Stimulated activated CD8-positive, alpha-beta memory T cell treated with anti-CD3 and anti-CD28 coated beads, Interleukin-15, amount 100 ng/mL, for 4 hours (primary cell): ENCODE measurements at places on chromosomes 2 and 18.

DNA sequence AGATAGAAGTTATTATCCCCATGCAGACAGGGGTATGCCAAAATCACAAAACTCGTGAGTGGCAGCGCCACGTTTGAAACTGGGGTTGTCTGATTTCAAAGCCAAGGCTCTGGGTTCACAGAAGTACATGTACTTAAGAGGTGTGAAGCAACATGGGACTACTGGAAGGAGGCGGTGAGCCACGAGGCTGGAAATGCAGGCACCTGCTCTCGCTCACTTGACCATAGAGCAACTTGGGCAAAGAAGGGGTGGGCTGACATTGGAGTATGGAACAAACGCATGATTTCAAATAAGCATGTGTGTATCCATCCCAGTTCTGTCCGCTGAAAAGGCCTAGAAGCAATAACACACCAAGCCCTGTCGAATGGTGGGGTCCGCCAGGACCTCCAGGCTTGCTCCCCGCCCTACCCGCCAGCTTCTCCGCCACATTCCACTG is 593 bp upstream of the ACTR2 start:
- no peak for DNase-seq

GRCh38 chr2:81007104-81007503 is 702.6 kb upstream of the LRRTM1 start:
- DNase-seq, result no peak

DNA sequence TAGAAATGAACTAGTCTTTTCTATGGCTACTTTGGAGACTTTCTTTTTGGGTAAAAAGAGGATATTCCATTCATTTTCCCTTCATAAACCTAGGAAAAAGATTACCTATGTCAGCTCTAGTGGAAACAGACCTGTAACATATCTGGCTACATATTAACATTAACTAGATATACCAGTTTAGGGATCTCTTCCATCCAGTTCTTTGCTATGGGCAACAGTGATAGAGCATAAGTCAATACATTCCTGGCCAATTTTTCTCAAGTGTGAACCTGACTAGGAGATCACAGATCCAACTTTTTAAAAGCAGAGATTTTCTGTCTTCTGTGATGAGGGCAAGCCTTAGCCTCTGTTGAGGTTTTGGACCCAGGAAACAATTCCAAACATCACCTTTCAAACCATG is 34.5 kb downstream of the PLEKHM3 start:
- DNase-seq, result no peak

GRCh38 chr2:234305846-234306245 is 191.0 kb downstream of the ARL4C start:
- DNase-seq, result no peak

GRCh38 chr2:193141-193671 is 70.6 kb downstream of the SH3YL1 start:
- peak; percentile 34 for DNase-seq

DNA sequence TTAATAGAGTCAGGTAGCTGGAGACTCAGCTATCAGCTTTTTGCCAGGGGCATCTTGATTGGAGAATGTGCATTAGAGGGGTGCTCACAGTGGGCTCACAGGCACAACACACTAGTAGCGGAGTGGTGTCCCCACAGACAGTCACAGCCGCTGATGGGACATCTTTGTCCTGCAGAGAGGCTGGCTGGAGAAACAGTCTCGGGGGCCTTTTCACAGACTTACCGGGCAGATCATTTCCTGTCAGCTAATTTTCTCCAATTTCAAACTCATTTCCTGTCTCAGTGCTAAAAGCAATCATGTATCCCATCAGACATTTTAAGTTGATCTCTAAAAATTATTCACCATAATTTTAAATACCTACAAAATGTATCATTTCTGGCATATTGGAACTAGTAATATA is 562.6 kb downstream of the DCDC2C start:
- no peak for DNase-seq

DNA sequence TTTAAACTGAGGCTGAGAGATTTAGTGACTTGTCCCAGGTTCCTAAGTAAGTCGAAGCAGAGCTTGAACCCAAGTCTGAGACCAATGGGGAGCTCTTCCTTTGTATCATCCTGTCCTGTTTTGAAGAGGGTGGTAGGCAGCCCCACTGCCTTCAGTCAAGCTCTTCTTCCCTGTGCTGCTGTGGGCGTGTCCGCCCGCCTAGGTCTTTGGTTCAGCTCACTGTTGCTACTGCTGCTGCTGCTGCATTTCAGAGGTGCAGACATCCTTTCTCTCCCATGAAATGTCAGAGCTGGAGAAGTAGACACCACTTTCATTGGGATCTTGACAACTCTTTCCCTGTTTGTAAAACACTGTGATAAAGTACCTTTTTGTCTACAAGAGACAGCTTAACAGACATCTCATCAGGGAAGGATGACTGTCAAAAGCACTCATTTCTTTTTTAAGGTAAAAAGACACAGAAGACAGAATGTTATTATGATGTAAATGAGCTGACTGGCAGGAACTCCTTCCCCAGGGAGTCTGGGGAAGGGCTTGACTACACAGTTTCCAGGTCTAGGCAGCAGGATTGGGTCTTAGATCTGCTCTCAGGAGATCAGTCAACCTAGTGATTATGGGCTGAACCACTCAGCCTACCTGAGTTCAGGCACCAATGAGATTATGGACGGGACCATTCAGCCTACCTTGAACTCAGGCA is 91.7 kb upstream of the TRIB2 start:
- DNase-seq, result no peak

GRCh38 chr2:109526442-109526970 is 87.3 kb downstream of the SEPTIN10 start:
- DNase-seq, result no peak

GRCh38 chr18:64407606-64408005 is 258.7 kb upstream of the LINC00305 start:
- no peak for DNase-seq

DNA sequence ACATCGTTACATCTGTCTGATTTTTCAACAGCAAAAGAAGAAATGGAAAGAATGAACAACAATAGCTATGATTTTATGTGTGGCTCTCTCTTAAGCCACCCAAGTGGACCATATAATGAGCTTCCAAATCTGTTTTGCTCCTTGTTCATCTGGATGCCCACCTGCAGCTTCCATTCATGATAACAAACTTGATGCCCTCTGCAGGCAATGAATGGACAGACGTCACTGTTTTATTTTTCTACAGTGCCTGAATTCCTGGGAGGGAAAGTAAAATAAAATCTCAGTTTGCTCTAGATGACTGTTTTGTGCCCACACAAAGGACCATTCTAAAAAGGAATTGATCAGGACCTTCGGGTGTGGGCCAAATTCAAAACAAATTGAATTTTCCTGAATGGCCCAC is 5.0 kb downstream of the MREG start:
- DNase-seq, result no peak

GRCh38 chr2:85628658-85629057 is 12.7 kb downstream of the USP39 start:
- DNase-seq, result no peak

GRCh38 chr2:150856596-150857281 is 369.3 kb upstream of the RND3 start:
- no peak for DNase-seq

- no peak for DNase-seq
Observed at GRCh38 chr18:79518028-79518682, 122.4 kb downstream of the NFATC1 start.

- DNase-seq, result no peak
Observed at GRCh38 chr2:167814881-167815718, 432.3 kb downstream of the STK39 start.

- no peak for DNase-seq
Observed at GRCh38 chr18:55269622-55270021, 310.4 kb upstream of the CCDC68 start.

- no peak for DNase-seq
Observed at GRCh38 chr18:50011813-50012435, 183.0 kb downstream of the MYO5B start.

GRCh38 chr2:867296-867695 is 83.4 kb upstream of the SNTG2 start:
- no peak for DNase-seq

- no peak for DNase-seq
Observed at GRCh38 chr2:24490181-24490689, 819 bp upstream of the NCOA1 start.

DNA sequence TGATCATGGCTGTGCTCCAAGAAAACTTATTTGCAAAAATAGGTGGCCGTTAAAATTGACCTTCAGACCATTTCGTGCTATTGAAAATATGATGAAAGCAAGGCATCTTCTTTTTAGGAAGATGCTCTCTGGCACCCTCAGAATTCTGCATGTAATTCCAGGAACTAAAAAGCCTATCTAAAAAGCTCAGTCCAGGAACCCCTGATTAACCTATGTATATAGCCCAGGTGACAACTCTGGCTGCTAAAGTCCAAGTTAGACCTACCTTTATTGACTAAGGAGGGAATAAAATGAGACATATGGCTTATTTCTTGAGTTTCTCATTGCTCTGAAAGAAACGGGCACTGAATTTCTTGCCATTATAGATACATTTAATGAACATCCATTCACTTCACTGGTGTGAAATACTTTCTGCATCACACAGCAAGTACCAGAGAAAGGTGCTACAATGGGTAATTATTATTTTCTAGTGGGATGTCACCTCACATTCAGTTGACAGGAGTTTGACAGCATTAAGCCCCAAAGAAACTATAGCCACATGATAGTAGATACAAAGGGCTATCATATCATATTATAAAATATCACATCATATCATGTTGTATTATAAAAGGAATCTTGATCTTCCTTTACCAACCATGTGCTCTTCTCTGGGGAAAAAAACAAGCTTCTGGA is 83.8 kb downstream of the EPHA4 start:
- no peak for DNase-seq

DNA sequence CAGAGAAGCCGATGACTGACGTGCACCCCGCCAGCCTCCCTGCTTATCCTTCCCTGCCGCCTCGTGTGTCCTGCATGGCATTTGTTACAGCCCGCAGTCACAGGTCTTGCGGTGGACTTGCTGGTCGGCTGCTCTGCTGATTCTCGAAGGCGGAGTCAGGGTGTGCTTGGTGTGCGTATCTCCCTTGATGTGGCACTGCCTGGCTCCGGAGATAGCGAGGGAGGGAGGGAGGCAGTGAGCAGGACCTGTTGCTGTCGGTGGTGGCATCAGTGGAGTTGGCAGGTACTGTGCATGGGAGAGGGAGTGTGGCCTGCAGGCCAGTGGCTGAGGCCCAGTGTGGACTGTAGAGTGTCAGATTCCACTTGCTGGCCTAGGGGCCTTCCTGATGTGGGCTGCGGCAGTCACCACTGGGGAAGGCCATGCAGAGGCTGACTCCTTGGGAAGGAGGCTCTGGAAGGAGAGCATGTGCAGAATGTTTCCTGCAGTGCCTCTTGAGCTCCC is 198.9 kb downstream of the AGAP1 start:
- no peak for DNase-seq

GRCh38 chr2:218272531-218273212 is 2.4 kb downstream of the PNKD start:
- peak; percentile 46 for DNase-seq

- DNase-seq, result no peak
Observed at GRCh38 chr18:33906046-33906445, 318.7 kb downstream of the NOL4 start.

- no peak for DNase-seq
Observed at GRCh38 chr18:78696698-78697435, 282.8 kb upstream of the SALL3 start.

DNA sequence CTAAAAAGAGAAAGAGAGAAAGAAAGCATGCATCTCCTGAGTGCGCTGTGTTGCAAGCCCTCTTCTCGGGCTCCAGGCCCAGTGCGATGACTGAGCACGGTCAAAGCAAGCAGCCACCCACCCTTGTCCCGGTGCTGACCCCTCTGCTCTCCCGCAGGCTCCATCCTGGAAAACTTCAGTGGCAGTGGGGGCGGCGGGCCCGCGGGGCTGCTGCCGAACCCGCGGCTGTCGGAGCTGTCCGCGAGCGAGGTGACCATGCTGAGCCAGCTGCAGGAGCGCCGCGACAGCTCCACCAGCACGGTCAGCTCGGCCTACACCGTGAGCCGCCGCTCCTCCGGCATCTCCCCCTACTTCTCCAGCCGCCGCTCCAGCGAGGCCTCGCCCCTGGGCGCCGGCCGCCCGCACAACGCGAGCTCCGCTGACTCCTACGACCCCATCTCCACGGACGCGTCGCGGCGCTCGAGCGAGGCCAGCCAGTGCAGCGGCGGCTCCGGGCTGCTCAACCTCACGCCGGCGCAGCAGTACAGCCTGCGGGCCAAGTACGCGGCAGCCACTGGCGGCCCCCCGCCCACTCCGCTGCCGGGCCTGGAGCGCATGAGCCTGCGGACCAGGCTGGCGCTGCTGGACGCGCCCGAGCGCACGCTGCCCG is 252.5 kb downstream of the GLI2 start:
- no peak for DNase-seq

- no peak for DNase-seq
Observed at GRCh38 chr2:168633895-168634294, 168.5 kb upstream of the NOSTRIN start.

DNA sequence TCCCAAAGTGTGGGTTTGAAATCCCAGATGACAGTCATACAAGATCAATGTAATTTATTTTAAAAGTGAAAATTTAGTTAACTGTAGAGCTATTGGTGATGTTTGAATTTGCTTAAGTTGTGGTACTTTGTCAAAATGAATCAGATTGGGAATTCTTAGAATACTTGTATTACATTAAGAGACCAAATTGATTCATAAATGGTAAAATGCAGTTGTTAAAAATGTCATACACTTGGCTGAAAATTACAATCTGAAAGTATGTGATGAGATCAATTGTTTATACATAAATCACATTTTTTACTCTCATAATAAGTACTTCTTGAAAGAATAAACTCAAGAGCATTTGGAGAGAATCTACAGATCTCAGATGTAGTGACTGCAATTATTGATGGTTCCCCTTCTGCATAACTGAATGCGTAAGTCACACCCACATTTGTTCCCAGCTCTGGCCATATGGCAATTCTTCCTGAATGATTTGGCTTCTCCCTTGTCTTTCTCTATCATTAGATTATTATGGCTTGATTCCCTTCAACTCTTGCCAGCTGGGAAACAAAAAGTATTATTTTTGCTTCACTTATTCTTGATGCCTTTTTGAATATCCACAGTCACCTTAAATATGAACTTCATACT is 558.5 kb downstream of the CPS1 start:
- DNase-seq, result no peak

- DNase-seq, result peak; percentile 19
Observed at GRCh38 chr2:27264753-27265535, 2.1 kb upstream of the SLC30A3 start.

- no peak for DNase-seq
Observed at GRCh38 chr2:20430035-20430434, 16.8 kb upstream of the RHOB start.

DNA sequence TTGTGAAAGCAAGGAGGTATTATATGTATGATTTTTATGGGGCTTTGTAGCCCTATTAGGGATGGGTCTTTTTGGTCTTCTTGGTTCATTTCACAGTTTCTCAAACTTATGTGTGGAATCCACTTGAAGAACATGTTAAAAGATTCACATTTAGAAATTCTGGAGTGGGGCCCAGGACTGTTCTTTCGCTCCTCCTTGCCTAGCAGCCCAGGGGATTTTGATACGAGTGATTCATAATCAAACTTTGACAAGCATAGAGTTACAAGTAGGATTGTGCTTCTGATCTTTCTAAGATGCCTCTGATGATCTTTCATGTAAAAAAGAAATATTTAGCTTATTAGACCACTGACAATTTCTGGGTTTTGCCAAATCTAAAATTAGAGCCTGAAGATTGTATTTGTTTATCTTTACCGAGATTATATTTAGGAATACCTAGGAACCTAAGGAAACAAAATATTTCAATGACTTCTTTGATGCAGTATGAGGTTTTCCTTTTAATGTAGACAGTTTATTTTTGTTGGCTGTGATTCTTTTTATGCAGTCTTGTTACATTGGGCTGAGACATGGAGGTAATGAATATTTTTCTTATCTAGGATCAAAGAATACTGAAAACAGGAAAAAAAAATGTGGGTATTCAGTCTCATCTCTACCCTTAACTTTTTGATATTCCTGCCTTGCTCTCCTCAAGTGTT is 324.0 kb downstream of the PARD3B start:
- DNase-seq, result no peak
